HS-27A (cell line): ENCODE measurements at places on chromosomes 5 and 9.

DNA sequence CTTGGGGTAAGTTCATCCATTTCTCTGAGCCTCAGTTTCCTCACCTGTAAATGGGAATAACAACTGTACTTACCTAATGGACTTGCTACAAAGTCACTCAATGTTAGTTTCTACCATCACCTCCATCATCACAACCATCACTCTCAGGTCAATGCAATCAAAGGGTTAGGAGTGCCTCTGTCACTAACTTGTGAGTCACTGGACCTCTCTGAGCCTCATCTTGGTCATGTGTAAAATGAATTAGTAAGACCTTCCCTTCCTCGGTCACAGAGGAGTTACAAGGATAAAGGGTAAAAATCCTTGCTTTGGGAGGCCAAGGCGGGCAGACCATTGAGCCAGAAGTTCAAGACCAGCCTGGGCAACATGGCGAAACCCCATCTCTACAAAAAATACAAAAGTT, 12.8 kb downstream of the FABP6 start:
- DNase-seq: no peak

DNA sequence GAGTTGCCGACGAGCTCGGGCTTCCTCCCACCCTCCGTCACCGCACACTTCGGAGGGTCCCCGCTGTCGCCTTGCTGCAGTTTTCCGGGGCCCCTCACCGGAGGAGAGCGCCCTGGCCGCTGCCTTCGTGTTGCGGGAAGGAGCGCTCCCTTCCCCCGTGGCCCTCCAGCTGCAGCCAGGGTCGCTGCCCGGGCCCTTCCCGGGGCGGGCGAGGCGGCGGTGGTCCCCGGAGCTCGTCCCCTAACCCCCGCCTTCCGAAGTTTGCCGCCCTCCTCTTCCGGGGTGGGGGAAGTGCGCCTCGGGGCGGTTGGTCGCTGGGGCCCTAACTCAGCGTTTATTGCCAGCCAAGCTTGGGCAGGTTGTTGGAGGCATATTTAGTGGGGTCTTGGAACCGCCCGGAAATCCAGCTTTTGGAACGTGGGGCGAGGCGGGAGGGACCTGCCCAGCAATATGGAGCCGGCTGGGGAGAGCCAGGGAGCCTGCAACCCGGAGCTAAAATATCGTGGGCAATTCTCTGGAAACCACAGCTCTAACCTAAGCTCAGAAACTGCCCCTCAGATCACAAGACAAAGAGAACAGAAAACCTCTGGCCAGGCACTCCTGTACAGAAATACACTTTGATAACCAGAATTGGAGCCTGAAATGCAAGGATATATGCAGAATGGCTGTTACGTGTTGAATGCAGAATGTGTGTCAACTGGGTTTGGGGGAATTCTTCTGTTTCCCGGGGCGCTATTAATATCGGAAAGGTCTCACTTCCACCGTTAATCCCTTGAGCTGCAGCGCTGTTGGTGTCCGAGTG, 890 bp downstream of the PIK3R1 start:
- no peak for DNase-seq

DNA sequence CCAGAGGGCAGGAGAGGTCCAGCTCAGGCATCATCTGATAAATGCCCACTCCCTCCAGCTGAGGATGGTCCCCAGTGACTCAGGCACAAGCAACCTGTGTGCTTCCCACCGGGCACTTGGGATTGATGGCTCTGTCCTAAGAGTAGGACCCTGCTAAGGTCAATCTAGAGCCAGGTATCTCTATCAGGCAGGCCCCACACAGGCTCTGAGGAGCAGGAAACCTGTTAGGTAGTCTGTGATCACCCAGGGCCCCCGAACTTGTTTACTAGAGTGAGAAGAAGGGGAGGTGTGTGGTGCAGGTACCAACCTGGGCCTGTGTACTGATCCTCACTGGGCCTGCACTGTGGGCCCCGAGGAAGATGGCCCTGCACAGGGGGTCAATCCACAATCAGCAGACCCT, 119.6 kb upstream of the FSTL4 start:
- DNase-seq: no peak

GRCh38 chr9:105854026-105854782, 159.9 kb downstream of the TMEM38B start:
- DNase-seq: no peak

DNA sequence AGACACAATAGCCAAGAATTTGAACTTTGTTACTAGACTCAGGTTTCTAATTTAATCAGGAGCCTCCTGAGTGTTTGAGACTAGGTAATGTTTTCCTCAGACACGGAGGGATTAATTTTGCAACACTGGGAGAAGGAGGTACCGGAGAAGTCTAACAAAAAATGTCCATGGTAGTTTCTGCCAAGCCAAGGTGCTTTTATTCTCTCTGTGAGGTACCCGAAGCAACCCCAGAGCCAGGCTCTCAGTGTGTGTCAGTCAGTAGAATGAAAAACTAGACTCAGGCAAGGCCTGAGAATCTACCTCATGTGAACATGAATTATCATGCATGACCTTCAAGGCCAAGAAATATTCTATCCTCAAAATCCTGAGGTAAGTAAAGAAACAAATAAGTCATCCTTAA, 980.8 kb upstream of the DMAC1 start:
- no peak for DNase-seq

DNA sequence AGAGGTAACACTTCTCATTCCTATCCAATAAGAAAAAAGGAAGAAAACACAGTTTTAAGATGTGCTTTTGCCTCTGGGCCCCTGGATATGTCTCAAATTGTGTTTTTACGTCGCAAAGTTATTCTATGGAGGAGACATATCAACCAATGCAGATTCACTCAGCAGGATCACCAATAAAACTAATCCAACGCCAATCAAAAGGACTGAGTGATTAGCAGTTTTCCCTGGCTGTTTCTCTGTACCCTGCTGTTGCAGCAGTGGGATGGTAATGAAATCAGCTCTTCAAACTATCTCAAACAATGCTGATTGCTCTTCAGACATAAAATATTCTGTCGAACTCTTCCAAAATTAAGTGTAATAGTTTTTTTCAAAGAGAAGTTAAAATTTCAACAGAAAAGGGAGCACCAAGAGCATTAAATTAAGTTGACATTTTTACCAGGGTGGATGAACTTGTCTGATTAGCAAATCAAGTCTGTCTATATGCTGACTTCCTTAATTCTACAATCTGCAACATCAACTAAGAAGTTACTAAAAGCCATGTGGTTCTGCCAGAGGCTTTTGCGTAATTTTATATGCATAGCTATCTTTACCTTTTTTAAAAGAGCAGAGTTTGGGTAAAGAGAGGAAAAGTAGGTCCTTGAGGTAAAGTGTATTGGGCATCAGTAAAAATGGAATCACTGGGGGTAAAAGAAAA, 9.7 kb upstream of the HK3 start:
- no peak for DNase-seq

GRCh38 chr9:132627106-132627505, 42.7 kb downstream of the DDX31 start:
- no peak for DNase-seq

DNA sequence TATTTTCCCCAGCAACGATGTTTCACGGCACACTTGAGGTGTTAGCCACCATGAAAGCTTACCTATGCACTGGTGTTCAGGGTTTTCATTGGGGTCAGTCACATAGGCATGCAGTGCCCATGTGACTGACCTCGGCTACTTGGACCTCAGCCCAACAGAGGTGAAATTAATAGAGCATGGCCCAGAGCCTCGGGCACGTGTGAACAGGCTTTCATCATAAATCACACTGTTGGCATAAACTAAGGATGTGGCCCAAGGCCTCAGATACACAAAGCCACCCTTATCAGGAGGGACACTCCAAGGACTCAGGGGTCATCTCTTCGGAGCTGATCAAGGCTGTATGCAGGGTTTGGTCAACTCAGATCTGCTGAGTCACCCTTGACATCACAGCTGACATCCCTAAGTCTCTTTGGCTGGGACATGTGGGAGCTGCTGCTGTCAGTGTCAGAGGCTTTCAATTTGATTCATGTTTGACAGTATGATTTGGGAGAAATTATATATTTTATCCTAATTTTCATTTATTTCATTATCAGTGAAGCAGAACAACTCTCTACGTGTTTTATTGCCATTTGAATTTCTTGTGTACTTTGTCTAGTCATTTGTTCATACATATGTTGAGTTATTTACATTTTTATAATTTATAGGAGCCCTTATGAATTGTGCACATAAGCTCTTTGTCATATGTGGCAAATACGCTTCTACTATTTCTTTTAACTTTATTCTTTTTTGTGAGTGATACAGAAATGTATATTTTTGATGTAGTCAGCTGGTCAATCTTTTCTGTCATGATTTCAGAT, 59.7 kb upstream of the ANKRD33B start:
- DNase-seq: no peak

GRCh38 chr9:130740218-130741023, 46.8 kb downstream of the EXOSC2 start:
- no peak for DNase-seq

GRCh38 chr5:180360078-180360957, 7.2 kb upstream of the GFPT2 start:
- DNase-seq: no peak

DNA sequence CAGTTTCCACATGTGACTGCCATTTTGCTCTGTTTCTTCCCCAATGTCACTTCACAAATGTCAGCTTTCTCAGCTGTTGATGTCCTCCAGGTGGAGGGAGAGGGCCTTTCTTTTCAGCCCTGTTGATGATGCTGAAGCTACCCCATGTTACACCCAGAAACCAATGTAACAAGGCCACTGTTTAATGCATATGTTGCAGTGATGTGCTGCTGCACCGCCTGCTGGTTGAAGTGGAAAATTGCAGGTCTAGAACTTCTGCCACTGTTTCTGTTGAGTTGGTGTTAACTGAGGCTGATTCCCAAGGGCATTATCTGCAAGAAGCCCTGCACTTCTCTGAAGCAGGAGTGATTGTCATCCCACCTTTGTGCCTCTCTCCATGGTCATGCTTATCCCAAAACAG, 428.4 kb downstream of the KDM4C start:
- no peak for DNase-seq

DNA sequence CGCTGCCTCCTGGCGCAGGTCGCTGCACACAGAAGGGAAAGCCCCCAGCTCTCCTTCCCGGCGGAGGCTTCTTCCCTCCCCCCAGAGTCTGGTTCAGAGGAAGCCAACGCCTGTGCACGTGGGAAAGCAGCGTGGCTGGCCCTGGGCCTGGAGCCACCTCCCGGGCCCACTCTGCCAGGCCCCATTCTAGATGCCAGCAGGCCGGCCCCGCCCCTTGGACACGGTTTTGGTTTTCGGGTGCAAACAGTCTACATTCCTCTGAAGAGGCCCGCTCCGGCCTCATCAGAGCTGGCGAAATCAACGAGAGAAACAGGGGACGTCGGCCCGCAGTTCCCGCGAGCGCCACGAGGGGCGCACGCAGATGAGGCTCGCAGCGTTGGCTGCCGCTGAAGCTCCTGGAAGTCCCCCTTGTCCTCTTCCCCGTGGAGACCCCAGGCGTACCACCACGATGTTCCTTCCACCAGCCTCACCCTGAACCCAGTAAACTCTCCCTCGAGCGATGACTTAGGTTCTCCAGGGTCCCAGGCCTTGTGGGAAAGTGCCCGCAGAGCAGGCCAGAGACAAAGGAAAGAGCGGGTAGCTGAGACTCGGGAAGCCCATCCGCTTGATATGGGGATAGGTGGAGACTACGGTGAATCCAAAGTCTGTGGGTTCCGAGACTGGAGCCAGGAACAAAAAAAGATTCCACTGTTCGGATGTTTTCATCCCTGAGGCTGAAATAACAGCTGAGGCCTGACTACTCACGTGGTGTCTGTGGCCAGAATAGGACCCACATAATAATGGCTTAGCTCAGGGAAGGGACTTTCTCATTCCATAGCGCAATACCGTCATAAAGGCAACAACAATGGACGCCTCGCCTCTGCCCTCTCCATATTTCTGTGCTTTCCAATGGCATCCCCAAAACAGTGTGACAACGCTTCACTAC, 64.2 kb downstream of the KLF4 start:
- peak; percentile 19 for DNase-seq

DNA sequence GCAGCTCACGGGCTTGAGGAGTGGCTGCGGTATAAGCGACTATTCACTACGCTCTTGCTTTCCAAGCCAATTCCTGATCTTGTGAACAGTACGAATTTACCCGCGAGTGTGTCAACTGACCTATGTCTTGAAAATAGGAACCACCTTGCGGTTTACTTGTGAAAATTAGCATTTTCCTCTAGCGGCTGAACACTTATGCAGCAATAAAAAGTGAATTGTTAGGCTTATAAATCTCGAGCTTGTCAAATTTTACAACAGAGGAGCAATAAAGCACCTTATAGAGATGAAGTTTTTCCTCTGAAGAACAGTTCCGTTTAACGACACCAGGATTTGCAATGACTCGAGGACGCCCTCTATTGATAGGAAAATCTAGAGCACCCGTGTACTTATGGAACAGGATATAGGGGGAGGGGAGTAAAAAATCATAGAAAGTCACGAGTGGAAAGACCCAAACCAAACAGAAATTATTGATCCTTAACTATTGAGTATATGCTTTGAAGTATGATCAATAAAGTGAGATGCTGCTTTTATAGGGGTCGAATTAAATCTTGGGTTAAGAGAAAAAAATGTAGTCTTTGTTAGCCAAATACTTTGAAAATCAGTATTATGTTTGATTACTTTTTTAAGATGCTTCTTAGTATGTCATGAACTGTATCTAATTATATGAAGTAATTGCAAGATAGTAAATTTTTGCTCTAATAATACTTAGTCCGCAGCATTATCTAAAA, 1.9 kb upstream of the RGMB start:
- no peak for DNase-seq
